8988T (cell line): ENCODE measurements at places on chromosomes 5 and 9.

- no peak for DNase-seq
Measured at GRCh38 chr5:151028717-151029116, 8.3 kb downstream of the GPX3 start.

- DNase-seq = no peak
Measured at GRCh38 chr9:38329968-38330367, 62.5 kb upstream of the ALDH1B1 start.

- peak; percentile 37 for DNase-seq
Measured at GRCh38 chr5:149125386-149125891, 15.9 kb upstream of the ABLIM3 start.

GRCh38 chr5:33556330-33557328 is 115.9 kb downstream of the TARS1 start:
- no peak for DNase-seq

GRCh38 chr5:169913479-169913878 is 66.8 kb downstream of the INSYN2B start:
- DNase-seq = no peak

GRCh38 chr9:107637421-107638420 is 148.2 kb upstream of the KLF4 start:
- peak; percentile 86 for DNase-seq

- no peak for DNase-seq
Measured at GRCh38 chr9:135906291-135907005, 898 bp downstream of the CAMSAP1 start.

DNA sequence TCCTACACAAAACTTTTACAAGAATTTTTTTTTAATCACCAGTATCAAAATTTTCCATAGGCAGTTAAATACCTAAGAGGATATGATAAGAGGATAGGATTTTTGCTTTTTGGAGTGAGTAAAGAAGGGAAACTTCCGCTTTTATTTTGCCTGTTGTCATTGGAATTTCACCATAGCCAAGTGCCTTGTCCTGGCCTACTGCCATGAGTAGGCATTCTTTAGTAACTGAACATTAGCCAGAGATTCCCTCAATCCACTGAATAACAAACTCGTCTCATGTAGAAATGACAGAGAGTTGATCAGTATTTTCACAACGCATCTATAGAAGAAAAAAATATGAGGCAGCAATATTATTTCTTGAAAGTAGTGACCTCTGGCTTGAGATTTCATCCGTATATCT is 289.6 kb upstream of the ADAMTSL1 start:
- no peak for DNase-seq

DNA sequence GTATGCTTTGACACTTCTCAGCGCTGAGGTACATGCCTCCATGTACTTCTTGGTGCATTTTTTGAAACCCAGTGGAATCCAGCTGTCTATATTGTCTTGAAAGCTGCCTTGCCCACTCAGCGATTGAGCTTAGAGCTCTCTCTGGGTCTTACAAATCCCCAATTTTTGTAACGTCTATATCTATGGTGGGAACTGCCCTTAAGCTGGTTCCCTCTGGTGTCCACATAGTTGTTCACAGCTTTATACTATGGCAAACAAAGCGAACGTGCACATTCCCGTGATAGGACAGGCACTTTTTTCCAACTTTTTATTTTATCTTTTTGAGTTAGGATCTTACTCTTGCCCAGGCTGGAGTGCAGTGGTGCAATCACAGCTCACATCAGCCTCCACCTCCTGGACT is 20.9 kb downstream of the CDHR2 start:
- no peak for DNase-seq

DNA sequence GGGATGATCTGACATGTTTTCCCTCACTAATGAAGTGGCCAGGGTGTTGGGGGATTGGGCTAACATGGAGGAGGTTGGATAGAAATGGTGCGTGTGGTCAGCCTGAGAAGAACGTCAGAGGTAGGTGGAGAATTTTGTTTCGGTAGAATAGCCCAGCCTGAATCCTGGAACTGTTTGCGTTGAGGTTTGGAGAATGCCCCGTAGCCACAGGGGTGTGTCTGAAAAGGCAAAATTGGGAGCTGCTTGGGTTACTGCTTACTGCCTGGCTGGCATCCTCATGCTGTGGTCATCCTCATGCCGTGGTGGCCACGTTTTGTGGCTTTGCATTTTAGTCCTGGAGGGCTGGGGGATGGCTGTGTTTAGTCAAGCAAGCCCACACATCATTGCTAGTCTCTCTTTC is 236.9 kb downstream of the GOLPH3 start:
- DNase-seq = no peak

GRCh38 chr5:7706256-7706655 is 144.7 kb downstream of the CFAP90 start:
- no peak for DNase-seq

DNA sequence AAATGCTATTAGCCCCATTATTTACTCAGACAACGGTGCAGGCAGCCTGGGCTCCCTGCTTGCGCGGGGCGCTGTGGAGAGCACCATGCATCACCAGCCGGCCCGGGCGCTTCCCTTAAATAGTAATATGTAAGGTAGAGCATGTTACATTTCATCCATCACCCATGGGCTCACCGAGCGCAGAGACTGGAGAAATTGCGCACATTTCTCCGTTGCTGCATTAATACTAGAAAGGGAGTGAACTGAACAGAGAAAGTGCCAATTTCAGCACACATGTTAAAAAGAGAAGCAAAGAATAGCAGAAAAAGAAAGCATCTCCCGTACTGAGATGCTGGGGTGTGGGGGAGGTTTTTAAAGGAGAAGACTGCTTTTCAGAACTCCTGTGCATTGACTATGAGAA is 400.3 kb downstream of the ZSWIM6 start:
- DNase-seq = no peak

DNA sequence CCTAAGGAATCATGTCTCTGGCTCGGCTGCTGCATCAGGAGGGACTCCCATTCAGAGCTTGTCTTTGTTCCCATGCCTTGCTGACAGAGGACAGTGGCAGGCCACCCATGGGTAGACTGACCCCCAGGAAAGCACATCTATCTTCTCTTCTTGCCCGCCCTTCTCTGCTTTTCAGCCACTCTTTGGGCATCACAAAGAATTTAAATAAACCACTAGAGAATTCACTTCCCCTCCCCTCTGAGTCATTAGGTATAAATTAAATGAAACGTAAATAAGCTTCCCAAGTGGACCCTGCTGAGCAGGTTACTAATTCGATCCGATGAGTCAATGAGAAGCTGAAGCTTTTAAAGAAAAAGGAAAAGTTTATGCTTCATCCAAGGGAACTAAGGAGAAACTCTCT is 97.0 kb downstream of the DRD1 start:
- no peak for DNase-seq

DNA sequence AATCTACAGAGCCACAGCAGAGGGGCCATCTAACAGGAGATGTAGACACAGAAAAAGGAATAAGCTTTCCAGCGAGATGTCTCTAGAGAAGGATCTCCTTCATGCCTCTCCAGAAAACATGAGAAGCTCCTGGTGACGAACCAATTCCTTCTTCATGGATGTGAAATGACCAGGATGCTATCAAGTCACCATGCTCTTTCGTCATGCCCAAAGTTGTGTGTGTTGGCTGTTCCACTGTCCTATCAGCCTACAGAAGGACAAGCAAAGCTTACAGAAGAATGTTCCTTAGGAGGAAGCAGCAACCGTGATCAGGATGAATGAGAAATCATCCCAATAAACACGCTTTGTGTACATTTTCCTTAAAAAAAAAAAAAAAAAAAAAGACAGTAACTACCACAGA is 54.4 kb downstream of the ALDH7A1 start:
- no peak for DNase-seq

DNA sequence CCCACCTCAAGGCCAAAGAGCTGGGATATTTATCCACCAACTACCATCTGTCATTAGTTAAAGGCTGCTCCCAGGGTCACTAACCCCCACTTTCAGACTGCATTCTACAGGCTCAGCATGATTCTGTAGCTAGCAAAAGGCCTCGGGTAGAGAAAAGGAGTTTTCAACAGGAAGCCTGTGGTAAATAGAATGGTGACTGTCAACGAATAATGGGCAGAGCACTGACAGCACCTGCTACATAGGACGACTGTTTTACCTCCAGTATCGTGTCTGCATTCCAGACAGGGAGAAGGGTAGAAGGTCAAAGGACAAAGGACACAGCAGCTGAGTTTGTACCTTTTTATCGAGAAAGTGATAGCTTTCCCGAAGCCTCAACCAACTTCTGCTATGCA is 20.3 kb downstream of the MFAP3 start:
- no peak for DNase-seq

GRCh38 chr5:125232779-125233230 is 486.4 kb upstream of the ZNF608 start:
- no peak for DNase-seq

GRCh38 chr9:124108216-124108615 is 96.6 kb downstream of the LHX2 start:
- DNase-seq = no peak

GRCh38 chr5:58737671-58738070 is 154.8 kb downstream of the RAB3C start:
- no peak for DNase-seq

- DNase-seq = no peak
Measured at GRCh38 chr5:172680921-172681320, 39.9 kb downstream of the NEURL1B start.

DNA sequence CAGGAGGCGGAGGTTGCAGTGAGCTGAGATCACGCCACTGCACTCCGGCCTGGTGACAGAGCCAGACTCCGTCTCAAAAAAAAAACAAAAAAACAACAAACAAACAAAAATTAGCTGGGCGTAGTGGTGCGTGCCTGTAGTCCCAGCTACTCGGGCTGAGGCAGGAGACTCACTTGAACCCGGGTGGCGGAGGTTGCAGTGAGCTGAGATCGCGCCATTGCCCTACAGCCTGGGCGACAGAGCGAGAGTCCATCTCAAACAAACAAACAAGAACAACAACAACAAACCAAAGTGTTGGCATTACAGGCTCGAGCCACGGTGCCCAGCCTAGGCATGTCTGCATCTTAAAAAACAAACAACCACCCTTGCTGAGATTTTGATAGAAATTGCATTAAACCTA is 12.2 kb downstream of the RNF44 start:
- no peak for DNase-seq

DNA sequence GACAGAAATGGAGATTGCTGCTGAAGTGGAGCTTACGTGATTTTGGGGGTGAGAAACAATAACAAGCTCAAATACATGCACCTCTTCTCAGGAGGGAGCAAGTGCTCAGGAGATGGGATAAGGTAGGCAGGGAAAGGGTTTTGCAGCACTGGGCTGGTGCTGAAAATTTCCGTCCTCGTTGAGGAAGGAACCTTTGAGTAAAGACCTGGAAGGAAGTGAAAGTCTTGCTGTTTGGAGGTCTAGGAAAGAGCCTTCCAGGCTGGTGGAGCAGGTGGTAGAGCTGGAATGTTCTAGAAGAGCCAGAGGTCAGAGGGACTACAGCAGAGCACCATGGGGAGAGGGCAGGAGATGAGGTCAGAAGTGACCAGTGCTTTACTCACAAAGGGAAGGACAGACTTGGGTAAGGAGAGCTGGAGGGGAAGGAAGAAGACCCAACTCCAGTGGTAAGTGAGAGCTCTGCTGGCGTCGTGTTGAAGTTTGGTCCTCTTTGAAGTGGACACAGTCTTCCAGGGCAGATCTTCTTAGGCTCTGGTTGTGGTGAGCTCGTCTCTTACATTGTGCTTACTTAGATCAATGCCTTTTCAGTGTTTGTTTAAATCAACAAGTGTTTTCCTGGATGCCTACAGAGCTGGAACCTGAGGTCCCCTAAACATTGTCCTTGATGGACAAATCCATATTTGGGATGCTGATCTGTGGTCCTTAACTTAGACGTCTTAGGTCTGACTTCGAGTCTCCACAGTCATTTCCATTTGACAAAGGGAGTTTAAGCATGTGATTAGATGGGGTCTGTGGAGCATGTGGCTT is 21.0 kb downstream of the ANKRD33B start:
- DNase-seq = no peak

GRCh38 chr5:173981185-173981761 is 7.7 kb upstream of the C5orf47 start:
- DNase-seq = no peak

DNA sequence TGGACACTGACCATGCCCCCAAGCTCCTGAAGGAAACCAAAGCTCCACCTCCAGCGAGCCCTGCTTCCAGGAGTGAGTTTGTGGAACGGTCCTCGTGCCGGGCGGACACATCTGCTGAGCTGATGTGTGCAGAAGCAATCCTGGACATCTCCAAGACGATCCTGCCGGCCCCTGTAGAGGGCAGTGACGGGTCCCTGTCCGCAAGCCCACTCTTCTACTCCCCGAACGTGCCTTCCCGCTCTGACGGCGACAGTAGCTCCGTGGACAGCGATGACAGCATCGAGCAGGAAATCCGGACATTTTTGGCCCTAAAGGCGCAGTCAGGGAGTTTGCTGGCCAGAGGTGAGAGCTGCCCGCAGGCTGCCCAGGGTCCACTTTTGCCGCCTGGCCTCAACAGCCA is 6.2 kb downstream of the PPP1R26 start:
- no peak for DNase-seq

DNA sequence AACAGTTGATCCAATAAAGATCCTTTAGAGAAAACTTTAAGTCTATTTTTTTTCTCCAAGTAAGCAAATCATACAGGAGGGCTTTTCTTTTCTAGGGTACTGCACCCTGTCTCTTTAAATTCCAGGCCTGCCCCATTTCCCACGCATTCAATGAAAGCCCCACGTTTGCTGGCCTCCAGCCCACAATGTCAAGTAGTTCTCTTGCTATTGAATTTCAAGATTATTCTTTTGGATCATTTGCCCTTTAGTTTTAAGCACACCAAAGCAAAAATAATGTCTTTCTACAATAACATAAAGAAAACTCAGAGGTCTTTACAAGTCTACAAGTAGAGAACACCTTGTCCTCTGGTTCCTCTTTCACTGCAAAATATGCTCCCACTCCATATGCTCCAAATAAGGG is 15.6 kb downstream of the MLLT3 start:
- no peak for DNase-seq

GRCh38 chr9:69307446-69308205 is 17.4 kb upstream of the ENTREP1 start:
- no peak for DNase-seq

GRCh38 chr9:135762921-135763320 is 60.9 kb downstream of the KCNT1 start:
- DNase-seq = no peak

- DNase-seq = no peak
Measured at GRCh38 chr5:175383350-175383749, 60.6 kb downstream of the DRD1 start.
